ENCODE measurements at places on chromosomes 7 and 10.

DNA sequence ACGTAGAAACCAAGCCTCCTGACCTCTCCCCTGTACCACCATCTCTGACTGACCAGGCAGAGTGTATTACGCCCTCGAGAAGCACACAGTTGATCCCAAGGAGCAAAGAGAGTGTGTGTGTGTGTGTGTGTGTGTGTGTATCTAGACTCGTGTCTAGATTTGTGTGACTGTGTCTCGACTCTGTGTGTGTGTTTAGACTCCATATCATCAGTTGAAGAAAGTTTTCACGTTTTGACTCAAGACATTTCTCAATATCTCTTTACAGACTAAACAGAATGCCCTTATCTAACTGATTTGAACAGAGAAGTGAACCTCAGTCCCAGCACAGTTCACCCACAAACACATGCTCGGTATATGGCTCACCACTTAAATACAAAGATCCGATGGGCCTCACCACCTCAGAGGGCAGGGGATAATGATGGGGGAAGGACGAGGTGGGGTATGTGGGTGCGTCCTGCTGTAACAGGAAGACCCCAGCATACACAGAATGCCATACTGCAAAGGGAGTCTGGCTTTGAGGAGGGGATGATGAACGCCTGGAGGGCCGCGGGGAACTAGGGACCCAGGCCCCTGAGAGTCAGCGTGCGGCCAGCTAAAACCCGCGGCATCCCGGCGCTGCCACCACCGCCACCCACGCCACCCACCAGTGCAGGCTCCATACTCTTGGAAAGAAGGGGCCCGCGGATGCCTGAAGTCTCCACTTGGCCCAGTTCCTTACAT is 780 bp downstream of the ALDH18A1 start:
- DNase-seq: no peak

DNA sequence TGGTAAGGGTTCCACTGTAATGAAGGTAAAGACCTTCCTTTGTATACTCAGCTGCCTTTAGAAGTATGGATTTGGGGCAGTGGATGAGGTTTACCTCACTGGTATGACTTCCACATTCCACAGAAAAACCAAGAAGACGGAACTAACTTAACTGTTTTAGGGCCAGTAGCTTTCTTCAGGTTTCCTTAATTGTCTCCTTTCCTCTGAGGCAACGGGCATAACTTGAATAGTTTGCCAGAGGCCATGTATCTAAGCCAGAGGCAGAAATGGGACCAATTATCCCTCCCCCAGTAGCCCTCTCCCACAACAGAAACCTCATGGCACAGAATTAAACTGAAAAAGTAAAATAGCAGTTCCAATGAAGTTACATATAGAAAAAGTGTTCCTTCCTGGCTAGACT is 281.7 kb downstream of the PHTF2 start:
- no peak for DNase-seq

DNA sequence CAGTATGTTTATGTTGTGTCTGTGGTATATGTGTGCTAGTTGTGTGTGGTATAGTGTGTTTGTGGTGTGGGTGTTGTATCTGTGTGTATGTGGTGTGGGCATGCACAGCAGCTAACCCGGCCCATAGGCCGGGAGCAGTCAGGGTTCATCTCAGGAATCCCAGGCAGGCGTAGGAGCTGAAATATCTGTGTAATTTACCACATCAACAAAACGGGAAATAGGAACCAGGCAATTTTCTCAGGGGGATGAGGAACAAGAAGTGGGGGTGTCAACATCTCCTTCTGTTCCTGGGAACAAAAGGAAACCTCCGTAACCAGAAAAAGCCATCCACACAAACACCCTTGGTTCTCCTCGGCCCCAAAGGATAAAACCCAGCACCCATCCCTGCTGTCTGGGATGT is 24.5 kb upstream of the ZNF488 start:
- no peak for DNase-seq

GRCh38 chr7:123455965-123456470 is 78.4 kb downstream of the IQUB start:
- DNase-seq: no peak

DNA sequence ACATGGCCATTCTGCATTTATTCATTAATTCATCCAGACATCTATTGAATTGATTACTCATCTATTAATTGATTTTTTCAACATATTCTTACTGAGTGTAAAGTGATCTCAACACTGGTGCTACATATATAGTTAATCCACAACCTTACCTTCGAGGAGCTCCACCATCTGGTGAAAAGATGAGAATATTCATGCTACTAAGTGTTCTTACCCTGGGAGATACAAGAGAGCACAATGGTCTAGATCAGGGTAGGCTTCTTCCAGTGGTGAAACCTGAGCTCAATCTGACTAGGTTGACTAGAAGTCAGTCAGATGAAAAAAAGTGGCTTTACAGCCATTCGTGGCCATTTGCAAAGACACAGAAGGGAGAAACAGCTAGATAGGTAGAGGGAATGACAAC is 507.4 kb downstream of the ANKRD7 start:
- no peak for DNase-seq

DNA sequence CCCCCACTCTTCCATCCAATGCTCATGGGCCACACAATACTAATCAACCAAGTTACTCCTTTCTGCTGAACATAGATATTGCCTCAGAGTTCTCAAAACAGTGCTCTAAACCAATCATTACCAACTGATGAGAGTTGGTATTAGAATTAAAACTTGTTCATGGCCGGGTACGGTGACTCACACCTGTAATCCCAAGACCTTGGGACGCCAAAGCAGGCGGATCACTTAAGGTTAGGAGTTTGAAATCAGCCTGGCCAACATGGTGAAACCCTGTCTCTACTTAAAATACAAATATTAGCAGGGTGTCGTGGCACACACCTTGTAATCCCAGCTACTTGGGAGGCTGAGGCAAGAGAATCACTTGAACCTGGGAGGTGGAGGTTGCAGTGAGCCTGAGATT is 8.2 kb downstream of the TM9SF3 start:
- no peak for DNase-seq

GRCh38 chr10:118214776-118215175 is 127.3 kb downstream of the FAM204A start:
- no peak for DNase-seq

GRCh38 chr7:15686295-15686956 is at the start of gene MEOX2:
TSS of gene MEOX2 (minus strand) at chr7:15686683. CDS start at chr7:15686402, 281 bp downstream.
- no peak for DNase-seq

- DNase-seq: no peak
These were observed 83.0 kb upstream of the FAM180A start for GRCh38 chr7:135831455-135832195.

DNA sequence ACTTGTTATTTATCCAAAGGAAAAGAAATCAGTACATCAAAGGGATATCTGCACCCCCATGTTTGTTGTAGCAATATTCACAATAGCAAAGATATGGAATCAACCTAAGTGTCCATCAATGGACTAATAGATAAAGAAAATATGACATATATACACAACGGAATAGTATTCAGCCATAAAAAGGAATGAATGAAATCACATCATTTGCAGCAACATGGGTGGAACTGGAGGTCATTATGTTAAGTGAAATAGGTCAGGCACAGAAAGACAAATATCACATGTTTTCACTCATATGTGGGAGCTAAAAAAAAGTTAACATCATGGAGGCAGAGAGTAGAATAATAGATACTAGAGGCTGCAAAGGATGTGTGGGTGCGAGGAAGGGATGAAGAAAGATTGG is 25.0 kb upstream of the KAT6B start:
- DNase-seq: no peak

DNA sequence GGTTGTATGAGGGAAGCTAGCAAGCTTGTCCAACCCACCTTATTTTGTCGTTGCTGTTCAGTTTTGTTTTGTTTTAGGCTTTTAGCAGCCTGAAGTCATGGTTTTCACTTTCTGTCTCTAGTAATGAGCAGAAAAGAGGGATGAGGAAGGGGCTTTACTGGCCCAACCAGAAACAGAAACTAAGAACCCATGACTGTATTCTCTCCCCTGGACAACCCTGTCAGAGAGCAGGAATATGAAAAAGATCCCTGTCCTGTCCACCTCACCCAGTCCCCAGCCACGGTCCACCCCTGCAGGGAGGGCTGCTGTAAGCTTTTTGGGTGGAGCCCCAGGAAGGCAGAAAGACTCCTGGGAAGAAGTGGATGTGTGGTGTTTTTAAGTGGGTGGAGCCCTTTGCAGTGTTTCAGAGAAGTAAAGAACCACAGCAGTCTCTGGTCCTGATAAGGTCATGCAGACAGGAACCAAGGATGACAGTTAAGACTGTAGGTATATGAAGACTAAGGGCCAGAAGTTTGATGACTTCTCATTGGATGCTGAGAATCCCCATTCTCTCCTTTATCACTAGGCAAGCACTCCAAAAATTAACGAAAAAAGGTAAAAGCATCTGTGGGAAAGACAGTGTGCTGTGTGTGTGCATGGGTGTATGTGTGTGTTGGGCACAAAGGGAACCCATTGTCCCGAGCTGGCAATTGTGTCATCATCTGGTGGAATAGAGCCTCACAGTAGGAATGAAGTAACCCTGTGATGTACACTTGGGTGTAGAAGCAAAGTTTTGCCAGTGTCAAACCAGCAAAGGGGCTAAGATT is 13.8 kb downstream of the MRPL32 start:
- no peak for DNase-seq

DNA sequence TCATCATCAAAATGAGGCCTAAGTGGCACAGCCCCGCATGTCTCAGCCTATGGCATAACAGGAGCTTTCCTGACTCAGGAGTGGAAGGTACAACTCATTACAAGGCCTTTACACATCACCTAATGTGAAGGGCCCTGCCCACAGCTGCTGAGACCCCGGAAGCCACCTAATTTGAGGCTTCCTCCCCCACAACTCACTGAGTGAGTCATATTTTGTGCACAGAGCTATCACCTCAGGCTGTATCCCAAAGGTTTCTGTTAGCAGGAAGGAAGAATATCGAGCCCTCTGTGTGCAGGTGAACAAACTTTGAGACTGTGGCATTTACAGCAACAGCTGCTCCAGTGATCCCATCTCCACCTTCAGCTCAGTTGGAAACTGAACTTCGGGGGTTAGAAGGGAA is 20.6 kb downstream of the HTR5A start:
- DNase-seq: no peak

GRCh38 chr7:159144758-159145489 is at the start of gene VIPR2:
TSS of gene VIPR2 (minus strand) at chr7:159144867. CDS start at chr7:159144771, 96 bp downstream.
- DNase-seq: no peak

- no peak for DNase-seq
These were observed 2.8 kb upstream of the AHCYL2 start for GRCh38 chr7:129222064-129222463.

GRCh38 chr7:156380261-156380660 is 260.3 kb upstream of the RNF32 start:
- no peak for DNase-seq

- DNase-seq: no peak
These were observed 30.8 kb upstream of the SCIN start for GRCh38 chr7:12539681-12540080.

GRCh38 chr7:35749556-35749955 is 51.3 kb upstream of the SEPTIN7 start:
- DNase-seq: no peak

DNA sequence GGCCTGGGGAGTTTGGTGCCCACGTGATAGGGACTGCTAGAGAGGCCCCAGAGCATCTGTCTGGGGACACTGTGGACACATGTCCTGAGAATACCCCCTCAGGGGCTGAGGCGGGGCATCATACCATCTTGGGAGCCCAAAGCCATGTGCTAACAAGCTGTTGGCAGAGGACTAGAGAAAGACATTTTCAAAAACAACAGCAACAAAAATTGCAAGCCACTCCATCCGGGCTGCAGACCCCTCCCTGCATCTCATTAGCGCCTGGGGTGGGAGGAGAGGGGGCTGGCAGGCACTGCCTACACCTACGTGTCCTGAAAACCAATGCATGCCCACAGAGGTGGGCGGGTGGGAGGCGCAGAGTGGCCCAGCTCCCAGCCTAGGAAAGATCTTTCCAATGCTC is 507.4 kb upstream of the PODXL start:
- no peak for DNase-seq

- no peak for DNase-seq
These were observed 139.1 kb downstream of the TRIL start for GRCh38 chr7:28818996-28819395.

DNA sequence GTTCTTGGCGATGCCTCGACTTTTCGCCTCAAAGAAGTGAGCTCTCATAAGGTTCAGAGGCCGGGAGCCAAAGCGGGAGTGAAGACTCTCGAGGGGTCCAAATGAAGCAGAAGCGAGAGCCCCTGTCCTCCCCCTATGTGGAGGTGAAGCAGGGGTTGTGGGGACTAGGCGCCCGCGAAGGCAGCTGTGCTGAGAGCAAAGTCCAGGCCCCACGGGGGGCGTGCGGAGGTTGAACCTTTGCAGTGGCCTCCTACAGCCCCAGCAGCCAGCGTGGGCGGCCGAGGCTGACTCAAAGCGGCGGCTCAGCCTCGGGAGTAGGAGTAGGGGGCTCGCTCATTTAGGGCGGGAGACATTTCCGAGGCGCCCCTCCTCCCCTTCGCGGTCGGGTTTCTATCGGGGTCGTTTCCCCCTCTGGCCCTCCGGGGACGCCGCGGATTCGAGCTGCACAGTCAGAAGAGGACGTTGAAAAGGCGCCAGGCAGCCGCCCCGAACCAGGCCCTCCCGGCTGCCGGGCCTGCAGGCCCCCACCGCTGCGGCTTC is 553 bp upstream of the ADD3 start:
- DNase-seq: no peak

GRCh38 chr10:28248092-28248491 is 54.8 kb downstream of the MPP7 start:
- DNase-seq: no peak

DNA sequence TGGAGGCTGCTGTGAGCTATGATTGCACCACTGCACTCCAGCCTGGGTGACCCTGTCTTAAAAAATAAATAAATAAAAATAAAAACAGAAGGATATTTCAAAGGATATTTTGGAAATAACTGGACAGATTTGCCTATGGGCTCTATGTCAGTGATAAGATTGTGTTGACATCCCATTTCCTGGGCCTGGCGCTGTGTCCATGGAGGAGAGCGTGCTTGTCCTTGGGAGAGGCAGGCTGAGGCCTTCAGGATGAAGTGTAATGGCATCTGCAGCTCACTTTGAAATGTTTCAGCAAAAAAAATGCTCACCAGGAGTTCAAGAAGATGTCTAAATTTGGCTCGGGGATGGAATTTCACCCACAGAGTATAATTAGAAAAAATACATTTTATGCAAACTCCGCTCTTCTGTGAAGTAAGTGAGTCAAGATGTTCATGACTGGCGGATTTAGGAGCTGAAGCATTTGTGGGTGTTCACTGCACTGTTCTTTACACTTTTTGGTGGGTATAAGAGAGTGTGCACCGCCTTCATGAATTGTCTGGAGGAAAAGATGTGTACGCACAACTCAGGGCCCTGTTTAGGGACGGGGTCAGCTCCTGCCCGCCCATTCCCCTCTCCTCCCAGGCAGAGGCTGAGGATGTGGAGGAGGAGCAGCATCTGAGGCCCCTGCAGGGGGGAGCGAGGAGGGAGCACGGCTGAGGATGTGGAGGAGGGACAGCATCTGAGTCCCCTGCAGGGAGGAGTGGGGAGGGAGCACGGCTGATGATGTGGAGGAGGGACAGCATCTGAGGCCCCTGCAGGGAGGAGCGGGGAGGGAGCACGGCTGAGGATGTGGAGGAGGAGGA is 18.5 kb upstream of the FOXL3 start:
- DNase-seq: no peak

- no peak for DNase-seq
These were observed 9.4 kb downstream of the FZD9 start for GRCh38 chr7:73442903-73443500.

- no peak for DNase-seq
These were observed 16.6 kb downstream of the C7orf33 start for GRCh38 chr7:148607151-148607661.

GRCh38 chr7:47534322-47535034 is 47.4 kb downstream of the TNS3 start:
- no peak for DNase-seq
